PC-9 (cell line): ENCODE measurements at places on chromosomes 4 and X.

- DNase-seq: no peak
These were observed 561.2 kb upstream of the DIPK2B start for GRCh38 chrX:45761920-45762319.

GRCh38 chr4:8400632-8401325 is 39.7 kb downstream of the ACOX3 start:
- no peak for DNase-seq

DNA sequence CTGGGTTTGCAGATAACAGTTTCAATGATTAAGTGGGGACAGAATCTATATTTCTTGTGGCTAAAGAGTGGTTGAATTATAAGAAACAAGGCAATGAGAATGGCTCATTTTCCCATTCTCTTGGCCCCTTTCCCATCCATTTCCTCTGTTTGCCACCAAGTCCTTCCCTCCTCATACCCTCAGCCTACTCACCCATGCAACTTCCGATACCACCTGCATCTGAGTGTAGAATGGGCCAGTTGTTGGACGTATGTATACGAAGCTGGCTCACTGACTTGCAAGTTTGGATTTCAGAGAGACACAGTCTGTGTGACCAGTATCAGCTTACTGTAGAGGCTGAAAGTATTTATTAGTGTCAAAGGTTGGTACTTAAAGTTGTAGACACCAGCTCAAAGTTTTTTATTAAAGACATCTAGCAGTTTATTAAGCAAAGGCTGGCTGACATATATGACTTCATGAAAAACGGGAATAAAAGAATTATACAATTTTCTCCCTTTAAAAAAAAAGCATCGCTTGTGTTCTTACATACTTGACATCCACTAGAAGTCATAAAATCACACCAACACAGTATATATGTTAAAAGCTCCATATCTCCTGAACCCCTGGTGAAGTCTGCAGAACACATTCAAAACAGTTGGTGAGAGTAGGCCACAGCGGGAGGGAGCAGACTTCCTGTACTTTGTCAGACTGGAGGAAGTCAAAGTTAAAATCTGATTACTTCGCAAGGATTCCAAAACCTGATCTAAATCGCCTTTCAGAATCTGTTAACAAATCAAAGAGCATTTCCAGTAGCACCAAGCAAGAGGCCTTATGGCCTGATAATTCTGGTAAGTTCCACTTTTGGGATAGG is 22.4 kb upstream of the STIM2 start:
- DNase-seq: no peak

GRCh38 chrX:112816908-112817307 is 23.7 kb downstream of the AMOT start:
- no peak for DNase-seq

DNA sequence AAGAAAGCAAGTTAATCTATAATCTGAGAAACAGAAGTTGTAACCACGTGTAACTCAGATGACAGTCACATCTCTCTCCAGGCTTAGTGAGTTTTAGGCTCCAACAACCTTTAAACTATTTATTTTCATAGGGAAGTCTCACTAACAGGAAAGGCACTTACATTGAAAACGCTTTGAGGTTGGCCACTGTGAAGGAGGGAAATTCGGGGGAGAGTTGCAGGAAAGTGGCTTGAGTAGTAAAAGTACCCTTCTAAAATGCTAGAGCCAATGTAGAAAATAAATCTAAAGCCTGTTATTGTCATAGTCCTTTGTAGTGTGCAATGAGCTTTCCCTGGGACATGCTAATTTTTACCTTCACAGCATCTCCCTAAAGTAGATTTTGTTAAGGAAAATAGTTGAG is 995 bp upstream of the NFXL1 start:
- DNase-seq: no peak

DNA sequence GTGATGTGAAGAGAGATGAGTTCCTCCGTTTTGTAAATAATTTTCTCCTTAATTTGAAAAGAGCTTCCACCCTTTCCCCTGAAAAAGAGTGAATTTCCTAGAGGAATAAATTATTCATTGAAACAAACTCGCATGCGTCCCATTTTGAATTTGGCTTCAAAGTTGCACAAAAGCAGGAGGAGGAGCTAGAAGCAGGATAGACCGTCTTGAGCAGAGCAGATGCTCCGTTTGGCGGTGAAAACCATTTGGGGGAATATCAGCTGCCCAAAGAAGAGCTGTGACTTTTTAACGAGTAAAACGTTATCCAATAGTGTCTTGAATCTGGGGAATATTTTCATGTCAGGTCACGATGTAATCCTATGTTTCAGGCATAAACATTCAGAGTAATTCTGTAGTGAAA is 42.0 kb downstream of the FAM149A start:
- no peak for DNase-seq

- DNase-seq: no peak
These were observed 205.7 kb downstream of the CHIC2 start for GRCh38 chr4:53858744-53859143.

GRCh38 chr4:170581969-170582368 is 492.2 kb upstream of the AADAT start:
- DNase-seq: no peak

- no peak for DNase-seq
These were observed 74.0 kb downstream of the CC2D2A start for GRCh38 chr4:15543537-15544247.

GRCh38 chr4:20254511-20255250 is 3.0 kb downstream of the SLIT2 start:
- DNase-seq: no peak

- no peak for DNase-seq
These were observed 124.5 kb upstream of the AGA start for GRCh38 chr4:177566691-177567090.

GRCh38 chr4:79385641-79386040 is 22.4 kb downstream of the GK2 start:
- no peak for DNase-seq

GRCh38 chr4:7857238-7857701 is 82.4 kb downstream of the AFAP1 start:
- DNase-seq: no peak

- DNase-seq: no peak
These were observed 10.7 kb downstream of the CLNK start for GRCh38 chr4:10673817-10674369.

- DNase-seq: no peak
These were observed 7.9 kb upstream of the MSANTD1 start for GRCh38 chr4:3240936-3241522.

DNA sequence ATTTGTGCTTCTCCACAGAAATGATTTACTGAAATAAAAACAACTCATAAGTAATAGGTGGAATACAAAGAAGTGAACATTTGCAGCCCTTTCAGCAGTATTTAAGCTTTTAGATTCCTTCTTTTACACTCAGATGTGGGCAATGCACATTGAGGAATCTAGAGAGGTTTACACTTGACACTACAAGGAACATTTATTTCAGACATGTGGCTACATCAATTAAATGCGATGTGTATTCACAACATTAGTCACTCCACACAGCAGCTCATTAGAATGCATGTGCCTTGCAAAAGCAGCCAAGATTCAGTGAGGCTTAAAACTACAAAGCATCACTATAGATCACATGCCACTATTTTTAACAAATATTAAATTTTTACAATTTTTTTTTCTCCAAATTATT is 480.7 kb downstream of the INPP4B start:
- DNase-seq: no peak

GRCh38 chr4:87622303-87622702 is 14.0 kb downstream of the DSPP start:
- no peak for DNase-seq

GRCh38 chr4:152571770-152572169 is 35.9 kb upstream of the FBXW7 start:
- DNase-seq: no peak

DNA sequence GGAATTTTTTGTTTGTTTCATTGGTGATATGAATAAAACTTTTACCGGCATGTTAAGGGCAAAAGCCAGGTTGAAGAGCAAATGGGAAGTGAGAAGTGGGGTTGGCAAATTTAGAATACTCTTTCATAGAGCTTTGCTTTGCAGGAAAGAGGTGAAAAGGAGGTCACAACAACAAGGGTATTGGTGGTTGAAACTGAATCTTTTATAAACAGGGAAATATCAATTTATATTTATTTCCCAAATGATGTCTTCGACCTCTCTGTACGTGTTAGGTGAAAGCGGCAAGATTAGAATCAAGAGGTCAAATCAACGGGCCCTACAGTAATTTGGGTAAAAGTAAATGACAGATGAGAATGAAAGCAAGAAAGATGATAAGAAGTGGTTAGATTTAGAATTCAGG is 3.4 kb downstream of the SMR3A start:
- no peak for DNase-seq

- DNase-seq: no peak
These were observed 6.3 kb downstream of the CA5B start for GRCh38 chrX:15744181-15744867.

DNA sequence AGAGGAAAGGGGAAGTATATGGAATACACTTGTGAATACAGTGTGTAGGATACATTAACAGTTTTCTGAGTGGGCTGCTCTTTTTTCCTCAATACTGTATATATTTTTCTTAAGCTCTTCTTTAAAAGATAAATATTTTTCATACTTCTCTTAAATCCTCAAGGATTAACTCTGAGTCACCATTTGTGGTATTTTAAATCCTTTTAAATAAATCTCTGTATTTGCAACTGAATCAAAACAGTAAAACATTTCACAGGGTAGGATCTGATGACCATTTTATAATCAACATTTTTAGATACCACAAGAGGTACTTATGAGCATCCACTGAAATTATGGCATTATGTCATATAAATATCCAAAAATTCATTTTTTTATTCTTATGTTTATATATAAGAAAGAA is 87.6 kb downstream of the GAB1 start:
- DNase-seq: no peak

GRCh38 chrX:31053621-31054020 is 18.2 kb downstream of the FTHL17 start:
- no peak for DNase-seq

- DNase-seq: no peak
These were observed 417.6 kb upstream of the MAOA start for GRCh38 chrX:43238461-43238945.

- peak; percentile 14 for DNase-seq
These were observed 446 bp downstream of the EVC2 start for GRCh38 chr4:5707778-5708448.

GRCh38 chr4:74453037-74453635 is 8.2 kb downstream of the AREG start:
- no peak for DNase-seq

DNA sequence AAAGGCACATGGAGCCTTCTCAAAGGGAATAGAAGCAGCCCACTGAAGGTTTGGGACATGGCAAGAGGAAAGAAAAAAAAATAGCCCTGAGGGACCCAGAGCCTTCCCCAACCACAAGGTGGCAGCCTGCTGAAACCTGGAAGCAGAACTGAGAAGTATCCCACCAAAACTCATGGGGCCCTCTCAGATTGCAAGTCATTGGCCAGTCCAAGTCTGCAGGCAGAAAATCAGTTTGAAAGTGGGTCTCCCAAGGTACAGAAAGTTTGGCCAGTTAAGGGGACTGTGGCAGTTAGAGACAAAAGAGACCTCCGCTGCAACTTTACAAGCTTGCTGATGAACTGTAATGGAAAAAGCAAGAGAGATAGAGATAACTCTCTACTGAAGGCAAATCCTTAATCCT is 155.8 kb downstream of the ANTXR2 start:
- DNase-seq: no peak

GRCh38 chr4:81806485-81806884 is 334.8 kb upstream of the RASGEF1B start:
- no peak for DNase-seq

DNA sequence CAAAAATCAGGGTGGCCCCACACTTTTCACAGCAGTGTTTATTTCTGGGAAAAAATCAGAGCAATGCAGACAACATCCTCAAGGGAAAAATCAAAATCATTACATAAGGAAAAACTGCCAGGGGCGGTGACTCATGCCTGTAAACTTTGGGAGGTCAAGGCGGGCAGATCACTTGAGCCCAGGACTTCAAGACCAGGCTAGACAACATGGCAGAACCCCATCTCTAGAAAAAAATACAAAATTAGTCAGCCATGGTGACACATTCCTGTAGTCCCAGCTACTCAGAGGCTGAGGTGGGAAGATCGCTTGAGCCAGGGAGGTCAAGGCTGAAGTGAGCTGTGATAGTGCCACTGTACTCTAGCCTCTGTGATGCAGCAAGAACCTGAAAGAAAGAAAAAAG is 102.8 kb downstream of the NAF1 start:
- DNase-seq: peak; percentile 40

DNA sequence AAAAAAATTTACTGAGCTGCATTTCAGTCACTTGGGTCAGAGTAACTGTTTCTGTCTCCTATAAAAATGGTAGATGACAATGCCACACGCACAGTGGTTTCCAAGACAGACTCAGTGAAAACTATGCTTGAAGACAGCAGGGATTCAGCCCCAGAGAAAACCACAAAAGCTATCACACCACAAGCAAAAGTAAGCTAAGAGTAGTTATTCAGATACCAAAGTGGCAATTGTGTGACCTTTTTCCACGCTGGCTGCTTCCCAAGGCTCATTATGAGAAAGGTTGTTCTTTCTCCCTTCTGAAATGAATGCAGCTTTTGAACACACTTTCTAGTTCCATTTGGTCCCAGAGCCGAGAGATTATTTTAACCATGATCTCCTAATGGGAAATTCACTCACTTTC is 46.4 kb upstream of the GPM6B start:
- DNase-seq: no peak
